Head of caudate nucleus (tissue), 42 donors: ENCODE measurements at places on chromosomes 3 and 15.

GRCh38 chr3:53170325-53171063 is 9.5 kb downstream of the PRKCD start:
- peak; percentile 54 for DNase-seq

DNA sequence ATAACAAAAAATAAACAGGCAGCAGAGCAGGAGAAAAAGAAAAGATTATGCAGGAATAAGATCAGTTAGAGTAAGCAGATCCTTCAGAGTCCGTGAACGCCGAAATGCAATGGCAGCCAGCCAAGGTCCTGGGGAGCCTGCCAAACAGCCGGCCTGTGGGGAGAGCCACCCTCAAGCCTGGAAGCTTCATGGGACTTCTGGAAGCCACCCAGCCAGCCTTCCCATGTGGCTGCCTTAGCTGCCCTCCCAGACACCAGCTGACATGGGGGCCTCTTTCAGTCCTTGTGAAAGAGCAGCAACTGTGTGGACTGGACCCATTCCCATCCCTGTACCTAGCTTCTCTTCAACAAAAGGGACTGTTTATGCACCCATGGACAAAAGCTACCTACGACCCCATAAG is 64.9 kb upstream of the RAD18 start:
- DNase-seq: peak; percentile 88

- peak; percentile 95 for DNase-seq
Measured at GRCh38 chr15:64153480-64154367, 2.2 kb downstream of the SNX22 start.

GRCh38 chr3:173886-174285 is 22.7 kb upstream of the CHL1 start:
- DNase-seq: no peak

DNA sequence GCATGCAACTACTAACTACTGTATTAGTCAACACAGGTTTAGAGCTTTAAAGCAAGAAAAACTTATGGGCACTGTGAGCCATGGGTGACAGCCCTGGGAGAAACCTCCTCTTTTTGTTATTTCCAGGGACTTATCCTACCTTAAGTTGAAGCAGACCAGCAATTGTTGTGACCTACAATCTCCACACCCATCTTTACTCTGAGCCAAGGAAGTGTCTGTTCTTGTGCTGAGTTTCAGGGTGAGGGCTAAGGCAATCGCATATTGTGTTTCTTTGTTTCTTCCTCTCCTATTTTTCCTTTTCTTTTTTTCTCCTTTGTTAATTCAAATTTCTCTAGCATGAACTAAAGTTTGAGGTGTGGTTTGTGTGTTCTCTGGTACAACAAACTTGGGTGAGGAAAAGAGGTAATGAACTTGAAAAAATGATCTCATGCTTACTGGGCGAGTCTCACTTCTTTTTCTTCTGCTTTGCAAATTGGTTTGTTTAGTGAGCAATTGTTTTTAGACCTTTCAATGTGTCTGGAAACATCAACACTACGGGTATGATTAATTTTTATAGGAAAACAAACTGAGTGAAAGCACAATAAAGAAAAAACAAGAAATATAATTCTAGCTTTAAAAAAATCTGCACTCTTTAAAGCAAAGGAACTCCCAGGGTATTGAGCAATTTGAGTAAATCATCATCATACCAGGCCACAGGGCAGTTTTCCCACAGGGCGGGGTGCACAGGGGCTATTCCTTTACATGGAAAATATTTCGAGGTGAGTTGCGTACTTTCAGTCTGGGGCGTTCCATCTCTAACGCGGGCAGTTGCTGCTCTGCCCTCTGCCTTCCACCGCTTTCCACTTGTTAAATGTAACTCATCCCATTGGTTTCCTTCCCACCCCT is 2.7 kb downstream of the UPK1B start:
- no peak for DNase-seq

DNA sequence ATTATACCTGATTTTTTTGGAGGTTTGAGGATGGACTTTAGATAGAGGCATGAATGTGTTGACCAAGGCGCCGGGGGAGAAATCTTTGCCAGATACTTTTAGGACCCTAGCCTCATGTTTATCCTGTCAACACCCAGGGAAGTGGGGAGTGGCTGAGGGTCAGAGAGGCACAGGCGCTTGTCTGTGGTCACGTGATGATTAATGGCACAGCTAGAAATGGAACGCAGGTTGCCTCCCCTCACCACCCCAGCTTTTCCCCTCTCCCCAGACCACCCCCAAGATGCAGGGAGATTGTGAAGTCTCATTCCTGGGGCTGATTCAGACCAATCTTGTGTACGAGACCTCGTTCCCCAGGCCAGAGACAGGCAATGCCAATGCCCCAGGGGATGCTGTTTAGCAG is 218.4 kb upstream of the LINGO1 start:
- DNase-seq: no peak

GRCh38 chr15:68820295-68821189 is at the start of gene ANP32A:
TSS of gene ANP32A (minus strand) at chr15:68820895. CDS start at chr15:68820751, 144 bp downstream.
- peak; percentile 96 for DNase-seq

DNA sequence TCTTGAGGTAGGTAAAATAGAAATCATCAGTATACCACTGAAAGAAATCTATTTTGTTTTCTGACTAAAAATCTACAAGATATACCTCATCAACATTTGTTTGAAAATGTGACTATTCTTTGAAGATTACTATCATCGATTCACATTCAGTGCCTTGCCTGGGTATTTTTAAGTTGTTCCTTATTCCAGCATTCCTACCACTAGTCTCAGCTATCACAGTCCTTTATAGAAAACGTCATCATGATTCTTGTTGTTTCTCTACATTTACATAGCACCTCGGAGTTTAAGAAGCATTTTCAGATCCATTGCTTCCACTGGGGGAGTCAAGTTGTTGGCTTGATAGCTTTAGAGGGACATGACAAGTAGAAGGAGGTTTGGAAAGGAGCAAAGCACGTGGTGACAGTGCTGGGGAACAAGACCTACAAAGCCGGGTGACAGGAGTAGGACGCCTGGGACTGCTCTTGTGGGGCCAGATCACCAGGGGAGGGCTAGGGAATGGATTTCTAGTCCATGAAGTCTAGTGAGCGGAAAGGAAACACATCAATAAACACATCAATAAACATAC is 61.5 kb downstream of the HES1 start:
- DNase-seq: no peak

GRCh38 chr3:116260491-116260890 is 184.8 kb downstream of the LSAMP start:
- no peak for DNase-seq
